Heart left ventricle (tissue), 16 donors: ENCODE measurements at places on chromosomes 5 and 9.

- no peak for DNase-seq
Observed at GRCh38 chr9:95336281-95336680, 18.8 kb upstream of the FANCC start.

DNA sequence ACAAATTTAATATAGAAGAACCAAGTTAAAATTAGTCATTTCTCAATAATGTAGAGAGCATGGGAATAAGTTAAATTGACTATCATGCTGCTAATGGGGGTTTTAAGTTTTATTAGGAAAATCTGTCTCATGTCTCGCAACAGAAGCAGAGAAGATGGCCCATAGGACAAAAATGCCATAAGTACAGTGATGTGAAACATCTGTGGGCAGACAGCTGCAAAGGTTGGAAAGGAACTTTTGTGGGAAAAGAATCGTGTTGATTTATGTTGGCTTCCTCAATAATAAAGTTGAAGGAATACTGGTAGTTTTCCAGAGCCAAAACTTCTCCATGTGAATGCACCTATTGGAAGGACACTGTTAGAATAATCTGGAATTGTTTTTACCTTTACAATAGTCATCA lies 44.8 kb downstream of the VCAN start:
- DNase-seq, result no peak

GRCh38 chr5:85108471-85108870 lies 723.8 kb upstream of the EDIL3 start:
- DNase-seq, result no peak

GRCh38 chr9:137380606-137381005 lies 42.4 kb downstream of the EXD3 start:
- DNase-seq, result no peak

- peak; percentile 31 for DNase-seq
Observed at GRCh38 chr5:89756955-89757354, 652.6 kb downstream of the CETN3 start.

GRCh38 chr5:3452622-3453021 lies 143.0 kb upstream of the IRX1 start:
- no peak for DNase-seq

GRCh38 chr9:103991698-103992097 lies 102.4 kb upstream of the SMC2 start:
- no peak for DNase-seq

DNA sequence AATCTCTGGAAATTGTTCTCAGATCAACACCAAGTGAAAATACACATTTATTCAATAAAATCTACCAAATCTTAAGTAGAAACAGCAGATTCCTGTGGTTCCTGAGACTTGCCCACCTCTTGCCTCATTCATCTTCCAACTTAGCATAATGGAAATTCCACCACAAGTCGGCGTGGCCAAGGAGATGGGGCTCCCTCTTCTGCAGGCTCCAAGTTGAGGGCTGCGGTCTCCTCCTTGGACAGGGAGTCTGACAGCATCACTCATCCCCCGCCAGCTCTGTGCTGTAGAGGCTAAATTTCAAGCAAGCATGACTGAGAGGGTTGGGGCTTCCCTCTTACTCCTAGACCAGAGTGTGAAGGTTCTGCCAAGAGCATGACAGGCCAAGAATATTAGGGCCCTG lies 273.7 kb downstream of the DIRAS2 start:
- DNase-seq, result no peak

GRCh38 chr5:24428345-24428744 lies 216.4 kb downstream of the CDH10 start:
- DNase-seq, result no peak

GRCh38 chr5:1043327-1043726 lies 34.7 kb downstream of the NKD2 start:
- DNase-seq, result no peak

DNA sequence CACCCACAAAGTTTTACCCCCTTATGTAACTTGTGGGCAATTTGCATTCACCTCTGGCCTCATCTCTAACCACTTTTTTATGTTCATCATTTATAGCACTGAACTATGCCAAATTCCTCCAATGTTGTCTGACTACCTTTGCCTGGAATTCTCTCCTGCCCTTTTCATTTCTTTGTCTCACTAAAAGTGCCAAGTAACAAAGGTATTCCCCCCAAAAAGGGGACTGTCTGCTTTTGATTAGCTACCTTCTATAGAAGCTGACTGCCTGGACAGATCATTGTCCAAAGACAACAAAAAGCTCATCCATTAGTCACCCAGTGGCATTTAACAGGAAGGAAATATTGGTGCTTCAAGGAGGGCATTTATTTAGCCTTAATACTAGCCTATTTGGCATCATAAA lies 189.9 kb upstream of the VCAN start:
- no peak for DNase-seq

GRCh38 chr5:89211836-89212235 lies 328.9 kb upstream of the MEF2C start:
- DNase-seq, result no peak

- DNase-seq, result no peak
Observed at GRCh38 chr5:179794575-179794974, 789 bp downstream of the LTC4S start.

GRCh38 chr5:52710310-52710971 lies 77.3 kb upstream of the ITGA1 start:
- no peak for DNase-seq

DNA sequence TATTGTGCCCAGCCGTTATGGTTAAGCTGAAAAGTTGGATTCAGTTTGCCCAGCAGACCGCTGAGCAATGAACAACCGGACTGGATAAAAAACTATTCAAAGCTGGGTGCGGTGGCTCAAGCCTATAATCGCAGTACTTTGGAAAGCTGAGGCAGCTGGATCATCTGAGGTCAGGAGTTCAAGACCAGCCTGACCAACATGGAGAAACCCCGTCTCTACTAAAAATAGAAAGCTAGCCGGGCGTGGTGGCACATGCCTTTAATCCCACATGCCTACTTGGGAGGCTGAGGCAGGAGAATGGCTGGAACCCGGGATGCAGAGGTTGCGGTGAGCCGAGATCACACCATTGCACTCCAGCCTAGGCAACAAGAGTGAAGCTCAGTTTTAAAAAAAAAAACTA lies 318.4 kb downstream of the RAB3C start:
- no peak for DNase-seq

- no peak for DNase-seq
Observed at GRCh38 chr9:17614903-17615302, 36.0 kb downstream of the SH3GL2 start.

DNA sequence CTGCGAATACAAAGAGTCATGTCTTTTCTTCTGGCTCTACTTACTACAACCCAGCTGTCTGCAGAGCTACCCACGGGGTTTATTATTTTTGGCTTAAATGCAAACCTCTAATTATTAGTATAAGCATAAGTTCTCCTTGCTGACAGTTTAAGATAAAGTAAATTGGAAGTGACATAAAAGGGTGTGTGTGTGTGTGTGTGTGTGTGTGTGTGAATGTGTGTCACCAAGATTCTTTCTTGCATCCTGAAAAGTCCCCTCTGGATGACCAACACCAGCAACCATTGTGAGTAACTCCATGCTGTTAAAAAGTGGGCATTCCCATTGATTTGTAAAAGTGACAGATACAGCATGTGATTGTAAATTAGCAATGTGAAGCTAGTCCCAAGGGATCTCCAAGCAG lies 803.8 kb upstream of the ZNF608 start:
- DNase-seq, result no peak

GRCh38 chr5:116572350-116573278 lies 2.0 kb downstream of the SEMA6A start:
- DNase-seq, result peak; percentile 59

DNA sequence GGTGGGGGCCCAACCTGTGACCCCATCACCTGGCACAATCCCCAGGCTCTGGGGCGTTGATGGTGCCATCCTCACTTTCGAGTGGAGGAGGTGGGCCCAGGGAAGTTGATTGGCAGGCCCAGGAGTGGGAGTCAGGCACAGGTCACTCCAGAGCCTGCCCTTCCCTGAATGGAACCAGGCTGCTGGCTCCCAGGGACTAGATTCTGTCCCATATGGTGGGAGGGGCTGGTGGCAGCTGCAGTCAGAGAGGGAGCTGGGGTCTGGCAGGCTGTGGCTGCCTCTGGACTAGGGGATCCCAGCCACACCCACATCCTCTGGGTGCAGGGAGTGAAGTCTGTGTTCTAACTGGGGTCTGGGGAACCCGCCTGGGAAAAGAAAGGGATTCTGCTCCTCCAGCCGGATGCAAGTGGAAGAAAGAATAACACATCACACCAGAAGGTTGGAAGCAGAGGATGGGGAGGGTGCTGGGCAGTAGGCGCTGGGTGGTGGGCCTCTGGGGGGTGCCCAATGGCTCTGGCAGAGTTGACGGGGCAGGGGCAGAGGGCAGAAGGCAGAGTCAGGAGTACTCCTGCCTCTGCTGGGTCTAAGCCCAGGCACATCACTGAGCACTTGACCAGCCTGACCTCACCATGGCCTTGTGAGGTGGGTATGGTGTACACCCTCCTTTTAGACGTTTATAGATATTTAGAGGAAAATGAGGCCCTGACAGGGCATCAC lies 25.8 kb downstream of the CEL start:
- peak; percentile 15 for DNase-seq

- DNase-seq, result no peak
Observed at GRCh38 chr5:55231919-55232270, 1.5 kb downstream of the CCNO start.

GRCh38 chr9:92077888-92078287 lies 37.3 kb downstream of the SPTLC1 start:
- no peak for DNase-seq

DNA sequence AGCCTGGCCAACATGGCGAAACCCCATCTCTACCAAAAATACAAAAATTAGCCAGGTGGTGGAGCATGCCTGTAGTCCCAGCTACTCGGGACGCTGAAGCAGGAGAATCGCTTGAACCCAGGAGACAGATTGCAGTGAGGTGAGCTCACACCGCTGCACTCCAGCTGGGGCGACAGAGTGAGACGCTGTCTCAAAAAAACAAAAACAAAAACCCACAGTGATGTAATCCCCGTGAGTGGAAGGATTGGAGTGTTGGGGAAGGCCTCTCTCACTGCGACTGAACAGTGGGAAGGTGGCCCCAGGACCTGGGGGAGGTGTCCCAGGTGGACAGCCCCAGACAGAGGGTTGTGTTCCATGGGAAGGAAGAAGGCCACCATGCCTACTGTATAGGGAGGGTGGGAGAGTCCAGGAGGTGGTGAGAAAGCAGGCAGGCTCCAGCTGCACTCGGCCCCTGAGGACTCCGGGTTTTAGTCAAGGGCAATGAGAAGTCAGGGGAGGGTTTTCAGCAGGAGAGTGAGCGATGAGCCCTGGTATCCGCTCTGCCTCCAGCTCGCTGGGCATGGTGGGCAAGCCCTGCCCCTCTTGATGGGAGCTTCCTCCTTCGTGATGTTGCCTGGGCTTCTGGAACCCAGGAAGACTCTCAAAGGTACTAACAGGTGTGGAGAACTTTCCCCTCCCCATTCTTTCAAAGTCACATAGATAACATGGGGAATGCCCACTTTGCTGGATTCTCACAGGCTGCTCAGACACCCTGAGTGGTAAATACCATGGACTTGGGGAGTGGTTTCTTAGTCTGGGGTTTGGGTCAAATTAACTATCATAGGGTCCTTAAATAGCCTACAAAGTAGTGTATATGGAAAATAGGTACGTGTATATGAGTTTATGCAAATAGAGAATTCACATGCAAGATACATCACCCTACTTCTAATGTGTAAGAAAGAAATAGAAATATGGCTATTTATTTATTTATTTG lies 74.7 kb downstream of the PPARGC1B start:
- DNase-seq, result no peak

DNA sequence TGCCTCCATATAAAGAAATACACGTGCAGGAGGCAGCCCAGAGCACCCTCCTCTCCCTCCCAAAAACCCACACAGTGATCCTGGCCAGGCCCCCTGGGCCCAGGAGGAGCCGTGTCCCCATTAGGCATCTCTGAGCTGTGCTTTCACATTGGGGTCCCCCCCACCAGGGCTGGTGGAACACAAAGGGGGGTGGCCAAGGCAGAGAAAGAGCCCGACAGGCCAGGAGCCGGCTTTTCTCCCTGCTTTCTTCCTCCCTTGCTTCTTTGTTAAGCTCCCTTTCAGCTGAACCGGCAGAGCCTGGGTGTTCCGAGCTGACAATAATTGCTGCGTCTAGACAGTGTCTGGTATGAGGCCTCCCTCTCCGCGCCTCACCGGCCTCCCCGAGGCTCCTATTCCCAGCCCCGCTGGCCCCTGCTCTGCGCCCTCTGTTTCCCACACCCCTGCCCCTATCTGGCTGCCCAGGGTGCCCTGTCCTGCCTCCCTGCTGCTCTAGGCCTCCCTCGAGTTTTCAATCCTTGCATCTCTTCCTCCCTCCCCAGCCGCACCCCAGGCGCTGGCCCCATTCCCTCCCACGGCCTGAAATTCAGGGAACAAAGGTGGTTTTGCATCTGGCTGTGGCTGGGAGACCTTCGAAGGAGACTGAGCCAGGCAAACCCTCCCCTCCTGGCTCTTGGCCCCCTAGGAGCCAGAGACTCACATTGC lies 120.6 kb downstream of the C9orf50 start:
- peak; percentile 40 for DNase-seq

DNA sequence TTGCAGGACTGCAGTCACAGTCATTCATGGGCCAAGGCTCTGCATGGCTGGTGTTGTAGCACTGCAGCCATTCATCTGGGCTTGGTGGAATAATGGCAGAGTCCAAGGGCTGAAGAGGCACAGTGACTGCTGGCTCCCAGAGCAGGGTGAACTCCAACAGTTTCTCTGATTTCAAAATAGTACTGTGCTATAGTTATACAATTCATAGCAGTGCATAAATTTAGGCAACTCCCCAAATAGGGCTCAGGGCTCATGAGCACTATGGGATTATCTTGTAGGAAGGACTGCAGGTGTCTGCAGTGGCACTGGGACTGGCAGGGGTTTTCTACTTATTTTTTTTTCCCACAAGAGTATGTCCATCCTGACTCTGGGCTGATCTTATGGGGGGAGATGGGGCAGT lies 642.5 kb upstream of the SGCD start:
- DNase-seq, result no peak

- DNase-seq, result peak; percentile 25
Observed at GRCh38 chr9:136013116-136013515, 51.9 kb upstream of the UBAC1 start.

GRCh38 chr9:128635266-128636023 lies 21.2 kb downstream of the DYNC2I2 start:
- peak; percentile 88 for DNase-seq

GRCh38 chr5:180339583-180340183 lies 13.5 kb downstream of the GFPT2 start:
- DNase-seq, result peak; percentile 42

DNA sequence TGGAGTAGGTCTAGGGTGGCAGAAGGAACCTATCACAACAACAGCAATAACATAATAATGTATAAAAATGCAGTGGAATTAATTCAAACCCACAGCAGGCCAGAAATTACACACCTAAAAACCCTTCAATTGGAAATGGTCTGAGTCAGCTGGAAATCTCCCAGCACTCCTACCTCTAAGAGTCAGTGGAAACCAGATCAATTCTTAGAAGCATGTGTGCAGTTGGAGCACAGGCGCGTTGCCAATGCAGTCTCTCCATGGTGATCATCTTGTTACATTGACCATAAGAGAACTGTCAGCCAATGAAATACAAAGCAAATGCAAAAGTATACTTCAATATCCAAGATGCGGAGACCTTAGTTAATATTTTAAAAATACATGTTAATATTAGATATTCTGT lies 15.1 kb upstream of the CSNK1G3 start:
- DNase-seq, result no peak

GRCh38 chr9:101925498-101925897 lies 187.1 kb upstream of the GRIN3A start:
- no peak for DNase-seq

- no peak for DNase-seq
Observed at GRCh38 chr5:113112435-113112834, 135.8 kb downstream of the DCP2 start.
